Endothelial cell (in vitro differentiated cells): ENCODE measurements at places on chromosomes 5 and 9.

GRCh38 chr9:108099854-108100253 lies 610.3 kb upstream of the KLF4 start:
- DNase-seq, result no peak

DNA sequence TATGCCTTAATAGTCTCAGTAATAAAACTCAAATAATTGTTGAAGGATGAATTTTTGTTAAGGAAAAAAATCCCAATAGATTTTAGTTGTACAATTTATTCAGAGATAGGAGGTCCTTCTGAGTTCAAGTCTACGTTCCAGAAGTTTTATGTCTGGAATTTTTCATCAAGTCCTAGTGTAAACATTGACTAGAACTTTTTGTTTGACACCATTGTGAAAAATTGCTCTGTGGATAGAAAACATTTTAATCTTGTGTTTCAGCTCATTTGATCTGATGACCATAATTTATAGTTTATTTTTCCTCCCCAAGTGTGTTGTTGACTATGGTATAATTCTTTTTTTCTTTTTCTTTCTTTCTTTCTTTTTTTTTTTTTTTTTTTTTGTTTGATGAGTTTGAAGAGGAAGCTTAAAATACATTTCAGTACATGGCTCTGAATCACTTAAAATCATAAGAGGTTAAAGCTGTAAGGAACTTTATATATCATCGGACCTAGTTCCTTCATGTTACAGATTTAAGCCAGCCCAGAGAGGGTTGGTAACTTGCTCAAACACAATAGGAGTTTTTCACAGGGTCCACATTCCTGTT lies 20.7 kb downstream of the ITGA1 start:
- no peak for DNase-seq

GRCh38 chr9:126160067-126160853 lies 166.4 kb upstream of the MVB12B start:
- no peak for DNase-seq

- peak; percentile 85 for DNase-seq
Measured at GRCh38 chr5:181246276-181247049, 2.8 kb upstream of the RACK1 start.

- no peak for DNase-seq
Measured at GRCh38 chr5:447501-447900, 4.5 kb downstream of the EXOC3 start.

DNA sequence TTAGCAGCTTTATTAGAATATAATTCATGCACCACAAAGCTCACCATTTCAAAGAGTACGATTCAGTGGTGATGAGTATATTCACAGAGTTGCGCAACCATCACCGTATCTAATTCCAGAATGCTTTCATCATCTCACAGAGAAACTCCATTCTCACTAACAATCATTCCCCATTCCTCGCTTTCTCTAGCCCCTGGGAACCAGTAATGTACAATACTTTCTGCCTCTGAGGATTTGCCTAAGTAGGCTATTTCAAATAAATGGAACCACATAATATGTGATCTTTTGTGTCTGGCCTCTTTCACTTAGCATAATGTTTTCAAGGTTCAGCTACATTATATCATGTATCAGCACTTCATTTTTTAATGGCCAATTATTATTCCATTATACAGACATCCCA lies 145.1 kb upstream of the ADAMTS16 start:
- DNase-seq, result no peak

GRCh38 chr9:4886698-4887097 lies 94.0 kb downstream of the RCL1 start:
- no peak for DNase-seq

DNA sequence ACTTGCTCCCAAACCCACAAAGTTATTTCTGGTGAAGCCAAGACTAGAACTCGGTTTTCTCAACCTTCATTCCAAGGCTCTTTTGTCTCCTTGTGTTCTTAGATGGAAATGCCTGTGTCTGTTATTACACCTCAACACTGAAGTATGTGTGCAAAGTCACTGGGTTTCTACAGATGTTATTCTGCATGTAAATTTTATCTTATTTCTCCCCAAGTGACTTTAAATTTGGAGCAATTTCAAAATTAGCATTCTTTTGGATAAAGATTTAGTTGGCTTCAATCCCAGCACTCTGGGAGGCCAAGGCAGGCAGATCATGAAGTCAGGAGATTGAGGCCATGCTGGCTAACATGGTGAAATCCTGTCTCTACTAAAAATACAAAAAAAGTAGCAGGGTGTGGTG lies 104.4 kb upstream of the GNA14 start:
- no peak for DNase-seq
